Fibroblast of lung (primary cell): ENCODE measurements at places on chromosomes 1 and 21.

DNA sequence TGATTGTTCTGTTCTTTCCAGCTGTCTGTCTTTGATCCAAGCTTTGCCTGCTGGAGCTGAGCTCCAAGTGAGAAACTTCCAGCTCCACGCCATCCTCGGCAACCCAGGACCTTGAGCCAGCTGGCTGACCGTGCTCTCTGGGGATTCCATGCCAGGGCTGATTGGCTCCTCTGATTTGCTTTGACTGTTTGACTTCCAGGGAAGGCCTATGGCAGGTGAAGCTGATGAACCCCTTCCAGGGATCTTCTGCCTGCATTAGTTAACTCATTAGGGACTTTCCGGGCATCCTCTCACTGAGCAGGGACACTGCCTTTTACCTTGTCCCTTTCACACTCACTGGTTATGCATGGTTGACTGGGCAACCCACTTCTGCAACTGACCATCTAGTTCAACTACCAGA, 406.1 kb downstream of the RPS6KC1 start:
- no peak overlapping the region for H3K4me3 ChIP-seq
- no peak for DNase-seq
- H3K27me3 ChIP-seq, result no peaks in the 10 kb centered on the region
- no peaks in the 10 kb centered on the region for H3K4me1 ChIP-seq
- H3K36me3 ChIP-seq, result no peaks in the 10 kb centered on the region
- H3K27ac ChIP-seq, result no peak overlapping the region

DNA sequence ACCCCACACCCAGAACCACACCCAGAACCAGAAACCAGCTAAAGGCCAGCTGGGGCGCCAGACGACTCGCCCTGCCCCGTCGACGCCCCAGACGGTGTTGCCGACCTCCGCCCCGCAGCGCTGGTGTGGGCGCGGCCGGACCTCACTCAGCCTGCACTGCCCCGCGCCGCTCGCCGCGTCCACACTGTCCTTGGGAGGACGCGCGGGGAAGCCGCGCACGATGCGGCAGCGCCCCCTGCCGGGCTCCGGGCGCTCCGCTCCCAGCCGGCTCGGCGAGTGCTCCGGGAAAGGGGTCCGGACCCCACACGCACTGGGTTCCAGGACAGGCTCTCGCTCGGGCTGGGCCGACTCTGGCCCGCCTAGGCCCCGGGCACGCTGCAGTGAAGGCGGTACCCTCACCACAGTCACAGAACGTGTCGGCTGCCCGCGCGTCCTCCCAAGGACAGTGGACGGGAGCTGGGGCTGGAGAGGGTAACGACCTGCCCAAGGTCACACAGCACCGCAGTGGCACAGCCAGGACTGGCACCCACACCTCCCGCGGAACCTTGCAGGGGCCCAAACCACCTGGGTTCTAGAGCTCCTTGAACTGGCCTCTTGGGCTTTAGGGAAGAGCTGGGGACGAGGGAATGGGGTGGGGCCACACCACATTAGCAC, 90.2 kb downstream of the DMRTA2 start:
- no peaks in the 10 kb centered on the region for H3K27me3 ChIP-seq
- no peaks in the 10 kb centered on the region for H3K36me3 ChIP-seq

- H3K4me1 ChIP-seq, result no peaks in the 10 kb centered on the region
- no peak overlapping the region for H3K4me3 ChIP-seq
- H3K27ac ChIP-seq, result no peak overlapping the region
- no peaks in the 10 kb centered on the region for H3K27me3 ChIP-seq
- peaks cover 14% of the 10 kb centered on the region for H3K36me3 ChIP-seq
These were observed 30.0 kb downstream of the PRRC2C start for GRCh38 chr1:171515299-171515698.

DNA sequence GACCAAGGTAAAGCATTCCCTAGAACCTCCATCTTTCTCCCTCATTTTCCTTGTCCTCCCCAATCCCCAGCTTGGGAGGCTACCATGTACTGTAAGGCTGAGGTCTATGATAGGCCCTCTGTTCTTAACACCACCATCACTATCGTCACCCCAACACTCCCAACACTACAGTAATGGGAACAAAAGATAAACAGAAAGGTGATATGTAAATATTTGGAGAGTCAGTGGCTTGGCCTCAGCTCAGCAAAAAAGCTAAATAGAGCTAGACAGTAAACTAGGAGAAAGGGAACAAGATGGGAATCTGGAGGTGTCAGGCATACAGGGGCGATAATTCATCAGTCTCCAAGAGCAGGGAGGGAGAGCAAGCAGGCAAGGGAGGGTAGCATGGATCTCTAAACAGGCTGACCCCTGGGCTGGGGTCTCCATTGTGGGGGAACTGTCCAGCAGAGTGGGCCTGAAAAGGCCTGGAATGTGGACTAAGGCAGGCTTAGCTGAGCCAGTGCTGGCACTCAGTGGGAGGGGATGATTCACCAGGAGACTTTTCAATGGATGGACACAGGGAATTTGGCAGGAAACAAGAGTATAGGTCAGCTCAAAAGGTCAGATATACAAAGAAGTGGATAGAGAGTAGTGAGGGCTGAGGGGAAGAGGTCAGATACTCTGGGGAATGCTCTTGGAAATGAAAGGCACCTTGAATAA, 6.7 kb downstream of the WNT2B start:
- H3K4me3 ChIP-seq, result no peak overlapping the region
- H3K27me3 ChIP-seq, result no peaks in the 10 kb centered on the region
- peak; percentile 86 for DNase-seq
- H3K4me1 ChIP-seq, result peaks cover 17% of the 10 kb centered on the region
